ENCODE measurements at places on chromosomes 5 and 9.

GRCh38 chr9:97558701-97559101 lies 57.2 kb downstream of the TMOD1 start:
- DNase-seq = no peak

- no peak for DNase-seq
Observed at GRCh38 chr5:139454568-139455290, 7.8 kb downstream of the ECSCR start.

DNA sequence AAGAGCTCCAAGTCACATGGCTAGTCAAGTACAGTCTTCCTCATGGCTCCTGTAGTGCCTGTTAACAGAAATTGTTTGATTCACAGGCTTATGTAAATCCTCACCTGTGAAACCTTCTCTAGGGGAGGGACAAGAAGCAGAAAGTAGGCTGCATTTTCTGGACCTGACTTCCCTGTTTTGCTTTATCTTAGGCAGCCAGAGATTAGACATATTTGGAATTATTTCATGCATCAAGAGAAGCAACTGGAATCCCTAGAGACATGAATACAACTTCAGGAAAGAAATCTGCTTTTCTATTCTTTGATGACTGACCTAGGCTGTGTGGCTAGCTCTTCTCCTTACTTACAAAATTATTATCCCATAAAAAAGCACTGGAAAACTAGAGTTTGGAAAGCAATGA lies 52.3 kb downstream of the CAST start:
- DNase-seq = no peak

DNA sequence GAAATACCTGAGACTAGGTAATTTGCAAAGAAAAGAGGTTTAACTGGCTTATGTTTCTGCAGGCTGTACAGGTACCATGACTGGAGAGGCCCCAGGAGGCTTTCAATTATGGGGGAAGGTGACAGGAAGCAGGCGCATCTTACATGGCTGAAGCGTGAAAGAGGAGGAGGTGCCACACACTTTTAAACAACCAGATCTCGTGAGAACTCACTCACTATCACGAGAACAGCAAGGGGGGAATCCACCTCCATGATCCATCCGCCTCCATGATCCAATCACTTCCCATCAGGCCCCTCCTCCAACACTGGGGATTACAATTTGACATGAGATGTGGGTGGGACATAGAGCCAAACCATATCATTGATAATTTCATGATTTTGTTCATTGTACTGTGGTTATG lies 2.5 kb upstream of the MED27 start:
- DNase-seq = no peak

DNA sequence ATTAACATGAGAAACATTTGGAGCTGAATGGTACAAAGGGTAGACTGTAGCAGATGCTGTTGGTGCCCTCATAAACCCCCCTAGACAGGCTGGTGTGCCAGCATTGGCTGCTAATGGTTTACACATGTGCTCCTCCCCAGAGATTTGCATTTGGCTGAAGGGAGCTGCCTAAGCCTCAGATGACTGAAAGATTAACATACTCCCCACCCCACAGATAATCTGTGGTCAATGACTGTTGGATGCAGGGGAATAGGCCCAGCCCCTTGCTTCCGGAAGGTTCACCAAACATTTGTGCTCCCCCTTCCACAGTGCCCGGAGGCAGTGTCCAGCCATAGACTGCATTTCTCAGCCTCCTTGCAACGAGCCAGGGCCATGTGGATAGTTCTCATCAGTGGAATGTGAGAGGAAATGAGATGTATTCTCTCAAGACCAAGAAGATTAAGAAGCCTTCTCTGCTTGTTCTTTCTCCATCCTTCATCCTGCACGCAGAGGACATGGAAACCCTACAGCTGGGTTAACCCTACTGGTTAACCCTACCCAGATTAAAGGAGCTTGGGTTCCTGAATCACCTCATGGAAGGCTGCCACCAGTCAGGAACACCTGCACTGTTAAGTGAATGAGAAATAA lies 79.6 kb downstream of the PHAX start:
- DNase-seq = peak; percentile 19

DNA sequence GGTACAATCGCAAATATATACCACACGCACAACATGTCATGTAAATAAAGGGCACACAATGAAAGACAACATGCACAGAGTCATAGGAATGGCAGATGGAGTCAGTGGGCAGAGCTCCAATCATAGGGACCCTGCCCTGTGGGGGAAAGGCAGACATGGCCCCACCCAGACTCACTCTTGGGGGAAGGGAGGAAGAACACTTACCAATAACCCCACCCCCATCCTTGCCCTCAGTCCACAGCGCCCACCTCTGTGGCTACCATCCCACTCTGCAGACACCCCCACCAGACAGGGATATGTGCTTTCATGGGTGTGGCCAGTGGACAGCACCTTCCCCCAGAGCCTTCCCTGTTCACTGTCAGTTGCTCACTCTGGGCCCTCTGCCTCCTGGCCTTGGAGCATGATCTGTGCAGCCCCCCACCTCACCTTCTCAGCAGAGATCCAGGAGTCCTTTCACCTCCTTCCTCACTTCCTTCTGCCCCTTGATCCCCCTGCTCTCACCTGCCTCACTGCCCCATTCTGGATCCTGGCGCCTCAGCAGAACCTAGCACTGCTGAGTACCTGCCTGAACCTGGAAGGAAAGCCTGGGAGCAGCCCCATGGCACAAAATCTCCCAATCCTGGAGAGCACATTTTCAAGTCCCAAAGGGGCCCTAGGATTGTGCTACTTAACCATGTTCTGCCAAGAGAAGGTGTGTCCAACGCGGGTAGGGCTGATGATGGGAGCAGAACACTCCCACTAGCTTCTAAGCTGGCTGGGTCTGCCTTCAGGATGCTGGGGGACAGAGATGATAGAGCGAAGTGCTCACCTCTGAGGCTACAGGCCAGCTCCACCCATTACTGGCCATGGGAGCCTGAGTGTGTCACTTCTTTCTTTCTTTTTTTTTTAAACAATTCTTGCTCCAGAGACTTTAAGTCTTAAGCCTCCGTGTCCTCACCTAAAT lies 1.5 kb upstream of the PHF19 start:
- DNase-seq = no peak

- peak; percentile 41 for DNase-seq
Observed at GRCh38 chr5:61673007-61673735, 341.1 kb downstream of the ZSWIM6 start.

DNA sequence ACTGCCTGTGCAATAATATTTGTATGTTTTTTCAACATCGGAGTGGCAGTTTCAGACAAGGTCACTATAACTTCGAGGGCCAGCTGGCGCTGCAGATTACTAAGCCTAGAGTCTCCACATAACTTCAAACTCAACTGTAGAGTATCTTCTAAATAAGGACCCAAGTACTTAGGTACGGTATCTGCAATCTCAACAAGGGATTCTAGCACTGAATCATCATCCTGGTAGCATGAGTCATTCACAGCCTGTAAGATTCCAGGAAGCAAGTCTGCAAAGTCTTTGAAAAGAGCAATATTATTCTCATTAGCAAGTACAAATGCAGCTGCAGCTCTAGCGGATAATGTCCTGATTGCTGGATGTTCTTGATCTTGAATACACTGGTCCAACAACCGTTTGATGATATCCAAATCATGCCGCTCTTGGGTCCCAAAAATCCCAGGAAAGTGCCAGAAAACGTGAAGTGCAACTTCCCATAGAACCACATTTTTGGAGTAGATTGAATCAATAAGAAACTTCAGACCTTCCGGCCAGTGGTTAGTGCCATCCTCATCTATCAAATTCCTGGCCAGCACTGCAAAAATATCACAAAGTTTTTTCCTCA lies 654 bp downstream of the RANBP6 start:
- DNase-seq = peak; percentile 84

DNA sequence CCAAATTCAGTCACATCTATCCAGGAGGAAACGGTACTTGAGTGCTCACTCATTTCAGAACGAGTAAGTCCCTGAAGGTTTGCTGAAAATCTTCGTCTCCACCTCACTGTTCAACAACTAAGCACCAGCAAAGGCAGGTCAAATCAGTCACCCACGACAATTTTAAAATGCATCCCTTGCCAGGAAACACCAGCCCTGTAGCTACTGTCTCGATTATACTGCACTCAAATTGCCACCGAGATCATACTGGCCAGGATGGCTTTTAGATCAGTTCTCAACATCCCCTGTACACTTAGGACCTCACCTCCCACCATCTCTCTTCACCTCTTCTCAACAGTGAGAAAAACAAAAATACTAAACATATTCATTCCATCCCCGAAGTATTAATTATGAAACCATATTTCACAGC lies 298.6 kb downstream of the AGTPBP1 start:
- DNase-seq = no peak

DNA sequence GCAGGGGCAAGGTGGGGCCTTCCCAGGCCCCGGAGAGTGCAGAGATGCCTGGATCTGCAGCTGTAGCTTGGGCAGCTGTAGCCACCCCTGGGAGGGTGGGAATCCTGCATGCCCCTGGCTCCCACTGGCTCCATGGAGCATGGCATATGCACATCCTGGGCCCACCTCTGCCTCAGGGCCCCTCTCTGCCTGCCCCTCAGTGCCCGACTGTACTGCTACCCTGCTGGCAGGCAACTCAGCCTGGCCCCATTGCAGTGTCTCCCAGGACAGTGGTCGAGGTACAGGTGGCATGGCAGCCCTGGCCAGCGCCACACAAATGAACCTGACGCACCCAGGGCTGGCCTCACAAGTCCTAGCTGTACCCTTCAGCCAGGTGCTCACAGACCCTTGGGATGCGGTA lies 23.9 kb downstream of the JMY start:
- no peak for DNase-seq

DNA sequence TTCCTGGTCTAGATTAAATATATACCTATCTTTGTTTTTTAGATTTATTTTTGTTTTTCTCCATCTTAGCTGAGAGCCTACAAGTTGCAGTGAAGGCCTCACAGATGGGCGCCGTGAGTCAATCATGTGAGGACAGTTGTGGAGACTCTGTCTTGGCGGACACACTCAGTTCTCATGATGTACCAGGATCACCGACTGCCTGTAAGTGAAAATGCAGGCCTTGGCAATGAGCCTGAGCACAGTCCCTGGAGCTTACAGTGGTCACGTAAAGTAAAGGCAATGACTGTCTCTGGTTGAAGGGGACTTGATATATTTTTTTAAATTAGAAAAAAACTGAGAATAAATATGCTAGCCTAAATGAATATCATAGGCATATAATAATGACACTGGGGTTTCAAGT lies 271.9 kb downstream of the ARHGEF28 start:
- no peak for DNase-seq

DNA sequence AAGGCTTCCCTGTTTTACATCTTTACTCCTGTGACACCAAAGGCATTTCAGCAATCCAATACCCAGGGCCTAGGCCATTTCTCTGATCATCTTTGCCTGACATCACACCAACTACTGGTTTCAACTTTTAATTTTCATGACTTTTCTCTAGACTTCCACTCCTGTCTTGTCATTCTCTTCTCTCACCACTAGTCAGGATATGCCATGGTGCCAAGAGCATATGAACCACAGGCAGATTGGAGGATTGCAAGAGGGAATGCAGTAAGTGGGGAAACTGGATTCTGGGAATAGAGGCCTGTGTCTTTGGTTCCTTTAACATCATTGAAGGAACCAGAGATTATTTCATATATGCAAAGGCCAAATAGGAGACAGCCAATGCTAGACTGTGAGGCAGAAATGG lies 69.3 kb downstream of the ANKRD31 start:
- no peak for DNase-seq

DNA sequence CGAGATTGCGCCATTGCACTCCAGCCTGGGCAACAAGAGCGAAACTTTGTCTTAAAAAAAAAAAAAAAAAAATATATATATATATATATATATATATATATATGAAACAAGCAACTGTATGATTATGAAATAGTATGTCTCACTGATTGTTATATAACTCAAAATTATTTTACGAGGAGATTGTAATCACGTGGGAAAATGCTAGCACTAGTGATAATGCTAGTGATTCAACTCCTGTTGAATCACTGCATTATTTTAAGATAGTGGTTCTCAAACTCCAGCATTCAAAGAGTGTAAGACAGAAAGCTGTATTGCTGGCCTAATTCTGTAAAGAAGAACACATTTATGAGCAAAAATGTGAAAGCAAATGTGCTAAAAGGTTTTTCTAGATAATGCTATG lies 12.4 kb upstream of the PTPN3 start:
- DNase-seq = no peak

DNA sequence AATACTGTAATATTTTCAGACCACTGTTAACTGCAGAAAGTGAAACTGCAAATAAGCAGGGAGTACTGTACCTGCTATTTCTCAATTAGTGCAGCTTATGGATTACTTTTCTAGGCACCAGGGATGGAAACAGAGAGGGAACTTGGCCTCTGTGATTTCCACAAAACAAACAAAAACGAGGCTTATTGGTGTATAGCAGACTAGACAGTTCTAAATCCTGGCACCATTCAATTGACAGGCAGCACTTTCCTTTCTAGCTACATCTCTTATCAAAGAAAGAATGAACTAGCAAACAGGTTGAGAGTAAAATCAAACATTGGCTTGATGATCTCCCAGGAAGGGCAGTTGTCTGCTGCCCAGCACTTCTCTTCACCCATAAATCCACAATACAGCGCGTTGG lies 16.0 kb upstream of the IL33 start:
- no peak for DNase-seq

- DNase-seq = no peak
Observed at GRCh38 chr9:70036641-70037040, 7.0 kb upstream of the MAMDC2 start.

- no peak for DNase-seq
Observed at GRCh38 chr9:113247640-113248039, 26.3 kb downstream of the SLC31A1 start.

- DNase-seq = no peak
Observed at GRCh38 chr9:129756191-129756590, 3.3 kb upstream of the PTGES start.

DNA sequence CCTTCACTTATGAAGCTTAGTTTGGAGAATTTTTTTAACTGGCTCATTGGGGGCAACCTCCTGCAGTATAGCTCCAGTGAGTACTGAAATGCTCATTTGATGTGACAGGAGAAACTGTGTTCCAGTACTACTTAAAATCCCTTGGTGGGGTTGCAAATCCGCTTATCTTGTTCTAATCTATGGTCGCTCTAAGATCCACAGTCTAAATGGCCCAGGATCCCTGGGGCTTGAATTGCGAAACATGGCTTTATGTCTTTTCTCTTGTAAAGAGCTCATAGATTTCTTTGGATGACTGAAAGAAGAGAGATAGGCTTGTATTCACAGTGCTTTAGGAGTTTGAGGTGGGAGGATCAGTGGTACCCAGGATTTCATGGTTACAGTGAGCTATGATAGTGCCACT lies 52.7 kb downstream of the ADAMTSL1 start:
- no peak for DNase-seq

GRCh38 chr9:104871961-104872527 lies 55.9 kb downstream of the ABCA1 start:
- no peak for DNase-seq

GRCh38 chr9:110142868-110143481 lies 65.0 kb downstream of the C9orf152 start:
- DNase-seq = no peak

DNA sequence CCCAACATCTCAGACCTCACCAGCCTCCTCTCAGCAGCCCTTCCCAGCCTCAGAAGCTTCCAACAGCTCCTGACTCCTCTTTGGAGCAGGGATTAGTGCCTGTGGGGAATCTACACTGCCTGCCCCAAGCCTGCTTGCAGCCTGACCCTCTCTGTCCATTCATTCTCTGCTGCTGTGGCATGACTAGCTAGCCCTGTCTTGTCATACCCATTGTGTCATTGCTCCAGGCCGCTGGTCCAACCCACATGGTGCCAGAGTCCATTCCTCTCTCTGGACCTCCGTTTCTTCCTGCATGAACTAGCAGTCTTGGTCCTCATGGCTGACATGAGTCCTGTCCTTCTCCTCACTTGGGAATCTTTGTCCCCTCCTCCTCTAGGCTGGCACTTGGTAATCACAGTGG lies 12.8 kb upstream of the RXRA start:
- DNase-seq = no peak
